PC-9 (cell line): ENCODE measurements at places on chromosomes 13 and 19. TPM values are rescaled to one million over a fixed set of nuclear protein-coding genes. Genes with fewer than 3 reads are reported as not detected.

DNA sequence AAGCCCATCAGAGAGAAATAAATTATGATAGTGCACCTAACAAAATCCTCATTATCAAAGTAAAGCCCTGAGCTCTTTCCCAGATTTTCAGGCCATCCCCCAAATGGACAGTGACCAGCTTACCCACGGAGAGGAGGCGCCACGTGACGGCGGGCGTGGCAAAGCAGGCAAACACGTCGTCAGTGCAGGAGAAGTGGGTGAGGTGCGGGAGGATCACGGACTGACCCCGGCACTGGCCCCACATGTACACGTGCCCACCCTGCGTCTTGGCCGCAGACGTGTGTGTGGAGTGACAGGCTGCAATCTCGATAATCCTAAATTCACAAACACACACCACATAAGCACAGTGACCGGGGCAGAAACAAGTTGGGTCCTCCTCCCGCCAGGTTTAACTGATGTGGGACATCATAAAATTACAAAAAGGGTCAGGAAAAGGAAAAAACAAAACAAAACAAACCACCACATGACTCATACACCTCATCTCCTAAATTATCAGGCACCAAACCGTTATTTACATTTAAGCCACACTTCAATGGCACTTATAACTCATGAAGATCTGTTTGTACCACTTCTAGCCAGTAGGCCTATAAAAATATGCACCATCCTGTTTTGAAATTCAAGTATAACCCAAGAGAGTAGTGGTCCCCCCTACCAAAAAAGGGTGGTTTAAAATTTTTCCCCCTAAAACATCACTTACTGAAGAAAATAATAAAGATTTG is 30.1 kb downstream of the RCBTB2 start:
- DNase-seq: no peak

FXYD7 gene
- total RNA-seq: not detected in 2 replicates

BCAM gene
- 146 and 199 TPM in 2 replicates for total RNA-seq

DNA sequence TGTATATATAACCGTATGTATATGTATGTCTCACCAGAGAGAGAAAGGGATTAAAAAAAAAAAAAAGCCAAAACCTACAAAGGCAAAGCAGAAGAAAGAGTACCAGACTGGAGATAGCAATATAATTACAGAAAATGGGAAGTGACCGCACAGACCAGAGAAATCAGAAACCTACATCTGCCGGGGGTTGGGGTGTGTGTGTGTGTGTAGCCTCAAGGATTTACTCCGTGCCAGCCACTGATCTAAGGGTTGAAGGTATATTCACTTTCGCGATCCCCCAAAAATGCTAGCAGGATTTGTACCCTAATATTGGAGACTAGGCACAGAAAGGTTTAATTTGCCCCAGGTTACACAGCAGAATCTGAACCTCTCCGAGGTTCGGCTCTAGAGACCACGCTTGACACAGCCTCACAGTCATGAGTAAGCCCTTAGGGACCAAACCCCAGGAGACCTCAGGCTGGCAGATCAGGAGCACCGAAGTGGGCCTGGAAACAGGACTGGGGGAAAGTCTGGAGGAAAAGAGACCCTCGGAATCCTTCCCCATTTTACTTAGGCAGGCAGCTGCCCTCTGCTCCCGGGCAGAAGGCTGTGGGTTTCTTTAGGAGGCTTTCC is 14.8 kb downstream of the ARL11 start:
- DNase-seq: no peak

ZNF568 gene
- total RNA-seq: 5.8 and 6.4 TPM in 2 replicates

DNA sequence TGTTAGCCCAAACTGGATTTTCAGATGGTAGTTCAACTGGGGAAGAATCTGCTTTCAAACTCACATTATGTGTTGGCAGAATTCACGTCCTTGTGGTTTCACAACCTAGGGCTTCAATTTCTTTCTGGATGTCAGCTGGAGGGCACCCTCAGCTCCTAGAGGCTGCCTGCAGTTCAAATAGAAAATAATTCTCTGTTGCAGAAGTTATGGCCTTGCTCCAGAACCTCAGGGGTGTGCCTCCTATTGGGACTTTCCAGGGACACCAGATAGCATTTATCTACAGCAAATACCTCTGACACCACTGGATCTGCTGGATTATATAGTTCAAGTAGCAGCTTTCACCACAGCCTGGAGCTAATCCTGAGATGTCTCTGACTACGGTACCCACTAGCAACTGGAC is 11.8 kb upstream of the RB1 start:
- DNase-seq: no peak

GRCh38 chr19:3250675-3251074 is 26.2 kb downstream of the CELF5 start:
- no peak for DNase-seq
